Astrocyte of the spinal cord (primary cell): ENCODE measurements at places on chromosomes 3 and 15.

- DNase-seq, result no peak
Observed at GRCh38 chr15:40327457-40327856, 4.0 kb downstream of the INAFM2 start.

DNA sequence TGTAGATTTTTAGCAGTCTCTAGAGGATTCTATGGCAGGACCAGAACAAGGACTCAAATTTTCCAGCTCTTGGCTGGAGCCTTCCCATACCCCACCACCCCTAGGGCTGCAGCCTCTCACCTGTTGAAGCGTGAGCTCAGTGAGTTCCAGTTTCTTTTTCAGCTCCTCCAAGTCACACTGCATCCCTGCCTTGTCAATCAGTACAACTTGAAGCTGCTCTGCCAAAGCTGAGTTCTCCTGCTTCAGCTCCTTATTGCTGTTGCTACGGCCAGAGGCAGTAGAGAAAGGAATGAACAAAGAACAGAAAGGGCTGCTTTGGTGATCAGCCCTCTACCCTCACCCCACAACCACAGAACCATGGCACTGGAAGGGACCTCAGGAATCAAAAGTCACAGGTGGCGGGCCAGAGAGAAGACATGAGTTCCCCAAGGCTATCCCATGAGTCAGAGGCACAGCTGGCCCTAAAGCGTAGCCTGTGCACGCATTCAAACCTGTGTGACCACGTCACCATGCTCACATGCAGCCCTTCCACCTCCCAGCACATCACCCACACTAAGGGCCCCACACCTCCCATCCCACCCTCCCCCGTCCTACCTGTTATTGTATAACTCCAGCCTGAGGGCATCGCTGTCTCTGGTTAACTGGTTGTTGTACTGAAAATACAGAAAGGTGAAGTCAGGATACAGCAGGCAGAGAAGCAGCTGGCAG lies 83.3 kb upstream of the C2CD4B start:
- no peak for DNase-seq

GRCh38 chr15:74620636-74621545 lies 5.3 kb downstream of the CLK3 start:
- DNase-seq, result peak; percentile 64

DNA sequence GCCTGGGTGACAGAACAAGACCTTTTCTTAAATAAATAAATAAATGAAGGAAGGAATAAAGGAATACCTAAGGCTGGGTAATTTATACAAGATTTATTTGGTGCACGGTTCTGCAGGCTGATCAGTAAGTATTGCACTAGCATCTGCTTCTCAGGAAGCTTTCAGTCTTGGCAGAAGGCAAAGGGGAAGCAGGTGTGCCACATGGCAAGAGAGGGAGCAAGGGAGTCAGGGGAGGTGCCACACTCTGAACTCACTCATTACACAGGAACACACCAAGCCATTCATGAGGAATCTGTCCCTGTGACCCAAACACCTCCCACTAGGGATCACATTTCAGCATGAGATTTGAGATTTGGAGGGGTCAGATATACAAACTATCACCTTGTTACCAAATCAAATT lies 56.4 kb downstream of the PRKCI start:
- no peak for DNase-seq

DNA sequence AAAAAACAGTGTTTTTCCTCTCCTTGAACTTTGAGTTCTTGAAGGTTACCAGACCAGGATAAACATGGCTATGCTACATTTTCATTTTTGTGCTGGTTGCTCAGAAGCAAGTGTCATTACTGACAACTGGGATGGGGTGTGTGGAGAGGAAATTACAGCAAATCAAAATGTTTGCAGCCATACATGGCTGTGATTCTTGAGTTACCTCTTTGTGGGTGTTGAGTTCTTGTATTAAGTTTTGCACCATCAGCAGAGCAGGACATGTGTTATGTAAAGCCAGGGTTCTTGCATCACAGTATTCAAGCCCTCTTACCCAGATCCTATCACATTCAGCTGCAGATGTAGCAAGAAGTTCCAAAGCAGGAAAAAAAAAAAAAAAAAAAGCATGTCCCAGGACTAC lies 53.9 kb upstream of the ATOSA start:
- DNase-seq, result no peak
